ENCODE measurements at places on chromosomes 7 and 10.

- DNase-seq, result no peak
Observed at GRCh38 chr7:78039790-78040776, 241.5 kb downstream of the PHTF2 start.

DNA sequence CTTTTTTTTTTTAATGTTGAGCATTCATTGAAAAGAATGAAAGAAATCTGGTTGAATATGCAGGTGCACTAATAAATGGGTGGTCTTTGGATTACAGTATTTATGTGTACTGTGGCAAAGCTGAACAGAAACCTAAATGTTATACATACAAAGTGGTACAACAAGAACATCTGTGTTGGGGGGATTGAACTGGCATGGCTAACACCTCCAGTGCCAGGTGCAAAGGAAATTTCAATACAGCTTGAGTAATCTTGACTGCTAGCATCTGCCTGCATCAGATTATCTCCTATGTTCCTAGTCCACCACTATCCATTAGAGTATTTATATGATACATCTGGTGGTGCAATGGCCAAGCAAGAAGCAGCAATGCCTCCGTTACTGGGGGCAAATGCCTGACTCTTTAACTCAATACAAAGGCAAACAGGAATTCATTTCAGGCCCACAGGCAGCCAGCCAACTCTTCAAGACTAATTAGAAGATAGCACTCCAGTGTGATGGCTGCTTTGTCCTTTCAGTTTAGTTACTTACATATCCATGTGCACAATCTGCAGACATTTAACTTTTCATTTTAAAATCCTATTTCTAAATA, 220.5 kb upstream of the ETV1 start:
- no peak for DNase-seq

DNA sequence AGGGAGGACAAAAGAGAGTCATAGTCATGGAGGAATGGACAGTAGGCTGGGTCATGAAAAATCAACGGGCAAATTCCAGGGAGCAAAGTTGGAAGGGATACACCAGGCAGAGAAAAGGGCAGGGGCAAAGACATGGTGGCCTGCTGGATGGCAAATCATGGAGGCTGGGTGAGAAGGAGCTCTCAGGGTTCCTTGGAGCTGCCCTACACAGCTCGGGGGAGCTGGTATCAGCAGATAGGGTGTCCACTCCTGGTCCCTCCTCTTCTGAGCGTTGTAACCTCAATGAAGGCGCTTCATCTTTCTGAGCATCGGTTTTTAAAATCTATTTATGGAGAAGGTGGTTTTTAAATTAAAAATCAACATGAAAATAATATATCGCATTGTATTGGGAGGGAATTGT, 27.9 kb upstream of the EIF5AL1 start:
- DNase-seq, result no peak

DNA sequence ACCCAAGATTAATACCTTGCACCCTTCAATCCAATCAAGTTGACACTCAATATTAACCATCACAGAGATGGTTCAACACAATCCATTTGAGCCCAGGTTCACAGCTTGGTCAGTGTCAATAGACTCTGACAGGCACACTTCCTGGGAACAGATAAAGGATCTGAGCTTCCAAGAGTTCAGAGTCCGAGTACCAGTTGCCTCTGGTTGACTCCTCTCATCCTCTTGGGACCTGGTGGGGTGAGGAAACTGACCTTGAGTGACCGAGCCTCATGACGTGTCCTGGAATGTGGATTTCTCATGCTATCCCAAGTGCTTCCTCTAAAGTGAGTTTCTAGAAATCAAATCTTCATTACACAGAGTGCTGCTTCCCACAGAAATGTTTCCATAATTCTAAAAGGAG, 162.0 kb downstream of the CYP26A1 start:
- no peak for DNase-seq

GRCh38 chr7:7976677-7977076, 8.1 kb downstream of the GLCCI1 start:
- no peak for DNase-seq

DNA sequence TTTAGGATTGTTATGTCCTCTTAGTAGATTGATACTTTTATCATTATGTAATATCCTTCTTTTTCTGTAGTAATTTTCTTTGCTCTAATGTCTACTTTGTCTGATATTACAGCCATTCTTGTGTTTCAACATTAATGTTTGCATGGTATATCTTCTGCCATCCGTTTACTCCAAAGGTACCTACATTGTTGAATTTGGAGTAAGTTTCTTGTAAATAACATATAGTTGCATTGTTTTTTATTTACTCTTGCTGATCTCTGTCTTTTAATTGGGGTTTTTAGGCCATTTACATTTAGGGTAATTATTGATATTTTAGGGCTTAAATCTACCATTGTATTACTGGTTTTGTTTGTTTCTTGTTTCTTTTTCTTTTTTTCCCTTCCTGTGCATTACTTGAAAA, 100.1 kb downstream of the STK31 start:
- DNase-seq, result no peak

- DNase-seq, result no peak
Observed at GRCh38 chr7:38655833-38656774, 24.9 kb upstream of the AMPH start.

All from astrocyte of the spinal cord (primary cell).